ENCODE measurements at places on chromosomes 1 and 21.
A peak's percentile ranks its signal among the peaks of the same experiment; 100 is the strongest.

GRCh38 chr1:194776657-194777056 is 1590.2 kb upstream of the B3GALT2 start:
- DNase-seq: no peak

- DNase-seq: no peak
Measured at GRCh38 chr21:38958940-38959691, 153.4 kb downstream of the ETS2 start.

DNA sequence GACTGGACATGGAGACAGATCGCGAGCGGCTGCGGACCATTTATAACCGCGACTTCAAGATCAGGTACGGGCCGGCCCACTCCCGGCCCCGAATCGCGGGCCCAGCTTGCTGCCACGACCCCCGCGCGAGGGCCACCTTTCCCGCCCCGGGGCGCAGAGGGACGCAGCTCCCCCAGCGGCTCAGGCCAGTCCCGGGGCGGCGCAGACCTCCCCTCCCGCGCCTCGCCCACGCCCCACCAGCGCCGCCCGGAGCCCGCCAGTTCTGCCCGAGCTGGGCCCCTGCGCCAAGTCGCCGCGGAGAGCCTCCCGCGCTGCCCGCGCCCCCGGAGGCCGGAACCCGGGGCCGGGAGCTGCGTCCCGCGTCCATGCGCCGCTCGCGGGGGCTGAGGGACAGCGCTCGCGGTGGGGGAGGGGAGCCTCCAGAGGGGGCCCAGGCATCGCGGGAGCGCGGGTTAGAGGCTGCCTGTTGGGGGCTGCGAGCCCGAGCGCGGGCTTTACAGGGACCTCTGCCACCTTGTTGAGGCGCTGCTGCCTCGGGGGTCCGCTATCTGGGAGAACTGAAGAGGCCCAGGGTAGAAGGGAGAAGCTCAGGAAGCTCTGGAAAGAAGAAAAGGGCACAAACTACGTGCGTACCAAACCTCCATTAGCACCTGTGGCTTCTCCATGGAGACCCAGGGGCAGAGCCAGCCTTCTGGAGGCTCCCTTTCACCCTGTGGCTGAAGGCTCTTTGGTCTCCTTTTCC is 698 bp downstream of the MOV10 start:
- peak; percentile 59 for DNase-seq

DNA sequence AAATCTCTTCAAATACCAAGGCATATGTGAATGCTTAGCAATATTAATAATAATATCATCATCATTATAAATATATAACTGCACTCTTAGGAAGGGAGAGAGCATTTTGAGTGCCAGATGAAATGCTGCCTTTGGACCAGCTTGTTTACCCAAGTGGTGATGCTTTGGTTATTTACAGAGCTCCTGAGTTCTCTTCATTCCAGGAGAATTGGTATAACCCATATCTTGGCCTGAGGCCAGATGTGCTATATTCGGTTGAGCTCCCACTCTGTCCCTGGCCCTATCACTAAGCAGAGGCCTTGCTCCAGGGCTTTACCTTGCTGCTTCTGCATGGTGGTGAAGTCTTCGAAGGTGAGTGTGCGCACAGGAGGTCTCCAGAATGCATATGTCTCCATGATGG is 89.4 kb downstream of the TBX15 start:
- no peak for DNase-seq

DNA sequence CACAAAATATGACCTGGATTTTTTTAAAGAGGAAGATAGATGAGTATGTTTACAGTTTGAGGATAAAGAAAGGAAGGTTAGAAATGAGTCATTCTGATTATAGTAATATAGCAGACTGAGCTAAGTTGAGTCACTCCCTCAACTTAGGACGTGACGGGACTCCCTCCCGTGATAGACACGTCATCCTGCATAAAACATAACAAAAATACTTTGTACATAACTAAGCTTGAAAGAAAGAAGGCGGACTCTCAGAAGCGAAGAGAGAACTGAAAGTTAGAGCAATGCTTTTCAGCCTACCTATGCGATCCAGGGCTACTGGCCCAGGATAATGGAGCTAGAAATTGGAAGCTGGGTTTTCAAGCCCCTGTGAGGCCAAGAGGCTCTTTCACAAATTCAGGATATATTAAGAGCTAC is 53.0 kb upstream of the DESI2 start:
- peak; percentile 73 for DNase-seq

- no peak for DNase-seq
Measured at GRCh38 chr1:234579967-234580366, 30.0 kb downstream of the IRF2BP2 start.
